Occipital lobe (tissue), 3 donors: ENCODE measurements at places on chromosomes 5 and 9.
A peak's percentile ranks its signal among the peaks of the same experiment; 100 is the strongest.

GRCh38 chr9:131668439-131669268 is 71.2 kb downstream of the RAPGEF1 start:
- no peak for DNase-seq

- no peak for DNase-seq
These were observed 45.9 kb upstream of the MTMR12 start for GRCh38 chr5:32358611-32359010.

GRCh38 chr5:107930092-107930491 is 259.4 kb upstream of the EFNA5 start:
- no peak for DNase-seq

- no peak for DNase-seq
These were observed 5.8 kb downstream of the USP20 start for GRCh38 chr9:129841071-129841470.

- no peak for DNase-seq
These were observed 48.4 kb downstream of the STX17 start for GRCh38 chr9:99954819-99955218.

DNA sequence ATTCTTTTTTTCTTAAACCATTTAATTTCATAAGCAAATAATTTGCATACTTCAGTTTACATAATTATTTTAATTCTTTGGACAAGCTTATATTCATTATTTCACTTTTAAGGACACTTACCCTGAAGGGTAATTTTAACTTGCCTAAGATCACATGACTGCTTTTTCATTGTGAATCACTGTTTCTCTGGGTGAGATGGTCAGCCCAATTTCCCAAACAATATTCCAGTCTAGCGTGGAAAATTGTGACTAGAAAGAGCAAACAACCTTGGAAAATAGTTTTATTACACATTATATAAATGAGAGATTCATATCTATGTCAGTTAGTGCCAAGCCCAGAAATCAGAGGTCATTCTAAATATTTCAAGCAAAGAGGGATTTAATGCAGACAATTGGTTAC is 21.4 kb upstream of the JAKMIP2 start:
- DNase-seq, result no peak

DNA sequence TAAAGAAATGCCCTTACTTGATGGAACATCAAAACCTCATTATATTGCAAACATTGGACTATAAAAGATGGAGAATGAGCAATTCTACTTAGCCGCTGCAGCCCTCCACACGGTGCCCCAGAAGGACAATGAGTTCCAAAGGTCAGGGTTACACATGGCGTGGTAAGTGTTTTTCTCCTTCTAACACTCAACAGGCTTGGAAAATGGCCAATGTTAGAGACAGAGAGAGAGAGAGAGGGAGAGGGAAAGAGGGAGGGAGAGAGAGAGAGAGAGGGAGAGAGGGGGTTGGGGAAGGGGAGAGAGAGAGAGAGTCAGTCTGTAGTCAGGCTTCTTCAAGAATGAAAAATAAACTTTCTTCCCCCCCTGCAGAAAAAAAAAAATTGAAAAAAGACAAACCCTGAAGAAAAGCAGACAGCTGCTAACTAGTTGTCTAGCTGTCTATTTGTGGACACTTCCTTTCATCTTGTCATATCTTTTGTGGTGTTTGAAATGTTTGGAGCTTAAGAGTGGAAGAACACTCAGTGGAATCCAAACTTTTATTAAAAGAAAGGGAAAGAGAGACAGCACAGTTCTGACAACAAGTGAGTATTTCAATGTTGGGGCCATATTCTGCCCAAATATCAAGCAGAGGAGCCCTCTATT is 324.8 kb downstream of the TMEM38B start:
- DNase-seq, result no peak

DNA sequence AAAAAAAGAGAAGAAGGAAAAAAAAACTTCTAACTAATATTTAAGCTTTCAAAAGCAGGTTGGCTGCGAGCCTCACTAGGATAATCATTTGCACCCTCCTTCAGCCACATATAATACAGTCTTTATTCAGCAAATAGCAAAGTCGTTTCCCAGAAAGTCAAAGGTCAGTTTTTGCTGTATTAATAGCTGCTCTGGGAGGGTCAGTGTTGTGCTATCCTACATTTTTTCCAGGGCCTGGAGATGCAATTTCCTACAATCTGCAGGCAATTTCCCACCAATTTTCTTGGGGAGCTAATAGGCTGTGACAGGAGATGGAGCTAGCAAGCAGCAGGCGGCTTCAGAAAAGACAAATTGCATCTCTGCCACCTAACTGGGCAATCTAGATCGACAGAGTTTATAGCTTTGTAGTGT is 136.8 kb downstream of the TLE1 start:
- DNase-seq, result no peak

DNA sequence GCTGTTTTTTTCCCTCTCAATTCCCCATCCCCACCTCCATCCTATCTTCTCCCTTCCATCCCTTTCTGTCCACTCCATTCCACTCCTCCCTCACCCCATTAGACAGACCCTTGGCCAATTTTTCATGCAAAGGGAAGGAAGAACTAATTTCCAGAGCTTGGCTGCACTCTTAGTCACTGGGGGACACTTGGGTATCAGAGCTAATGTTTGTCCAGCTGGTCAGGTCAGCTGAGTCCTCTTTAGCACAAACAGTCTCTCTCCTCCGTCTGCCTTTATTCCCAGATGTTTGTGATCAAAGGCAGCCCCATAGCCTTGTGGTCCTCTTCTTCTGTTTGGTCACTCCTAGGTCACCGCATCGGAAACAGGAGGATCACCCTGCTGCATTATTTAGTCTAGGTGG is 148.5 kb downstream of the NMUR2 start:
- DNase-seq, result no peak

GRCh38 chr9:102038006-102038405 is 299.6 kb upstream of the GRIN3A start:
- no peak for DNase-seq

- DNase-seq, result no peak
These were observed 10.4 kb downstream of the OTP start for GRCh38 chr5:77627869-77628674.

DNA sequence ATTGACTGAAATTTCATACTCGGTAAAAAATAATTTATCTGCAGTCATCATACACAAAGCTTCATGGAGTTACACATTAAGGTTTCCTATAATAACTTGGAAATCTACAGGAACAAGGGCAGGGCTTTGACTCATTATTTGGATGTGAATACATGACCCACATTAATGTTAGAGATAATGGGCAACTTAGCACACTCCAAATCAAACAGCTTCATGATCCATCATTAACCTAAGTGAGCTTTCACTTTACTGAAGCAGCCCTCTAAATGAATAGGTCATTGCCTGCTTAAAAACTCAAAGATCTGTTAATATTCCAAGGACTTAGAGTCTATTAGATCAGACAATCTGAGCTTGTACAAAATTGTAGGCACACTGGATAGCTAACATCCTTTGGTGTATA is 9.0 kb downstream of the CDH12 start:
- no peak for DNase-seq

- DNase-seq, result no peak
These were observed 101.7 kb downstream of the GNA14 start for GRCh38 chr9:77546376-77546950.

- no peak for DNase-seq
These were observed 370.6 kb upstream of the PIK3R1 start for GRCh38 chr5:67844924-67845323.

DNA sequence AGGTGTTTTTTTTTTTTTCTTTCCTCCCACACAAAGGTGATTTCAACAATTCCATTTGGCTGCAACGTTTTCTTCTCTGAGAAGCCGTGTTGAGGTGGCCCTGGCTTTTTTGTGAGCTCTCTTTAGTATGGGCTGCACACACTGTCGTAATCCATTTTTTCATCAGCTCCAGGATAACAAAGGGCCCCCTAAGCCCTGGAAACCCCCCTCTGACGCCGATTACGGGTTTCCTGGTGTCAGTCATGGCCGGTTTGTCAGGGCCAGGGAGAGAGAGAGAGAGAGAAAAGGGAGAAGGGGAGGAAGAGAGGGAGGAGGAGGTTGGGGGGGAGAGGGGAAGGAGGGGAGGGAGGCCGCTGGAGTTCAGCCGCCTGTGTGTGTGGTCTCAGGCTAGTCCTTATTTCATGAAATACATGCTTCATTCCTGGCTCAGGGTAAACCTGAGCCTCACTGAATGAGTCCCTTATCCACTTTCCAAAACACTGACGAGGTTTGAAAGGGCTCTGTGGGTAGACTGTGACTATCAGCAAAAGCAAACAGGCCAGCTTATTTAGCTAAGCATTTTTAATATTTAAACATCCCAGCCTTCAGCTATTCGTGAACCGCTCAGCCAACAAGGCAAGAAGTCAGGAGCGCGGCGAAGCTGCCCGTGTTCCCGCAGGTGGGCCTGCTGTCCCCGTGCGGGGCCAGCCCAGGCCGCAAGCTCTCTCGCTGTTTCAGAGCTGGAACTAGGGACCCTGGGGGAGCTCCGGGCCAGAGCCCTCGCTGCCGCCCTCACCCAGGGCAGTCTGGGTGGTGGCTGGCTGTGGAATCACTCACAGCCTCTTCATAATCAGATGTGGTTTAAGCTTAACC is 172.8 kb downstream of the ERCC6L2 start:
- no peak for DNase-seq

DNA sequence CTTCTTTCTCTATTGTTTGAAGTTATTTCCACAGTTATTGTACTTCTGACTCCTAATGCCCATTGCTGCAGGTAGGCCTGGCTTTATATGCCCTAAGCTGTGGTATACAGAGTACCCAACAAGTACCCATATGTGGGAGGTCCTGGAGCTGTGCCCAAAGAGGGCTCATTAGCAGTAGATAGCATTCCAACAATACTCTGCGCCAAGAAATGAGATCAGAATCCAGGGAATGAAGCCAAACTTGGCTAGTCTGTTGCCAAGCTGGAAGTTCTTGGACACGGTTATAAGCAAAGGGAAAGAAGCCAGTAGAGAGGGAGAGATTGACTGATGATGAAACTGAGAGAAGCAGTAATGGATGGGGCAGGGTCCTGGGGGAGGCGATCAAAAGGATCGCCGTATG is 29.7 kb upstream of the FAM169A start:
- peak; percentile 76 for DNase-seq

DNA sequence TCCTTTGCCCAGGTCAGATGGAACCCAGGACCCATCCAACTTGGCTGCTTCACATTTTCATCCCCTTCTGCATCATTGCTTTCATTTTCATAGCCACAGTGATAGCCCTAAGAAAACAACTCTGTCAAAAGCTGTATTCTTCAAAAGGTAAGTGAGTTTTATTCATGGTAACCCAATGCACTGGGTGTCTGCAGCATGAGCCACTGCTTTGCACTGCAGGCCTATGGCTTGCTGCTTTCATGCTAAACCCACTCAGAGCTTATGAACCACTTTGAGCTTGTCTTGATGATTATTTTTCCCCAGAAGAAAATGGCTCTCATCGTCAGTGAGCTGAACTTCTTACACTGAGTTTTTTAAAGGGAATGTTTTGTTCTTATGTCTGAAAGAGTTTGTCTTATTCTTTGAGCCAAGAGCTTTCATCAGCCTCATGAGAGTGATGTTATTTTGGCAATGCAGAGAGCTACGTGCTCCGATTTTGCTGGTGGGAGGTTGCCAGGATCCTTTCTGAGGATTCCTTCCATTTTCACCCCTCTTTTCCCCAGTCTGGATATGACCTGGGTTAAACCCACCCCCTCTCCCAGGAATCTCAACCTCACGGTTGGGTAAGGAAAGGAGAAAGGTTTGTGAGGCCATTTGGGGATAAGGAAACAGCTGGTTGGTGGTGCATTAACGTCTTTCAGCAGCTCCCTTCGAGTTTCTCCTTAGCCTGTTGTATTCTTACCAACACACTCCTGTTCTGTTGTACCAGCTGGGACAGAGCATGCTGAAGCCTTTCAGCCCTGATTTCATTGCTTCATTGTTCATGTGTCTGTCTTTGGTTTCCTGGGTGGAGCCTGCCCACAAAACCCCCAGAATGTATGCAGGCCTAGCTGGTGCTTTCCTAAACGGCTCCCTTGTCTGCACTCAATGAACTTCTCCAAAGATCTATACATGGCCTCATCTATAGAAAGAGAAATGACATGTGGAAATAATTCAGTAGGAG is 47.6 kb downstream of the PDCD1LG2 start:
- DNase-seq, result no peak

DNA sequence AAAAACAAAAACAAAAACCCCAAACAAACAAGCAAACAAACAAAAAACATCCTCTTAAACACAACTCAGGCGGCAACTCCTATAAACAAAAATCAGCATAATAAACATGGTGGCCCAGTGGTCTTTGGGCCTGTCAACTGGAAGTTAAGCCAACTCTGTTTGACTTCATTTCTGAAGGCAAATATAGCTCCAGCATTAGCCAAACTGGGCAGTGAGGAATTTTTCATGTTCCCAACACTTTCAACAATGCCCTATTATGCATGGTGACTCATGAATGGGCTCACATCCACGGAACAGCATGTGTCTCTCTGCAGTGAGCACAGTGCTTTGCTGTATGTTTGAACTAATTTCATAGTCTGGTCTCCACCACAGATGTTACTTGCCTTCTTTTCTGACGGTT is 143.9 kb upstream of the STC2 start:
- peak; percentile 87 for DNase-seq

GRCh38 chr9:136603216-136603615 is 57.4 kb upstream of the NOTCH1 start:
- DNase-seq, result no peak

- no peak for DNase-seq
These were observed 7.7 kb downstream of the PFN3 start for GRCh38 chr5:177392765-177393164.

DNA sequence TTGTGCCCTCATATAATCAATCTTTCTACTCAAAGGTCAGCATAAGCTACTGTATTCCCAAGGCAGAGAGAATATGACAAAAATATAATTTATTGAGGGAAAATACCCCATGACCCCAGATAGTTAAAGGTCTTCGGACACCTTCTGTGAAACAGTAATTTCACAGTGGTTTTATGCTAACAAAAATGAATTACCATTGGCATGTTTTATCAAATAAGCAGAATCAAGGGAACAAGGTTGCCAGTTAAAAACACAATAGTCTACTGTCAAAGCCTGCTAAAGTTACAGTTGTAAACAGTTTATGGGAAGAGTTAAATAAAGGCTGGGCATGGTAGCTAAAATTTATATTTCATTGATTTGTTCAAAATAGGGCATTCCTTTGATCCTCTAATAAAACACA is 154.3 kb downstream of the GIN1 start:
- no peak for DNase-seq

- DNase-seq, result no peak
These were observed 41.3 kb downstream of the ADAMTS6 start for GRCh38 chr5:65440456-65440855.

GRCh38 chr5:170393235-170393634 is 4.1 kb upstream of the KCNMB1 start:
- no peak for DNase-seq

GRCh38 chr5:142290577-142291299 is 34.1 kb downstream of the SPRY4 start:
- no peak for DNase-seq

- no peak for DNase-seq
These were observed 54.2 kb downstream of the WHRN start for GRCh38 chr9:114450833-114451706.

- DNase-seq, result no peak
These were observed 99.1 kb downstream of the ADAMTS6 start for GRCh38 chr5:65382582-65382981.

DNA sequence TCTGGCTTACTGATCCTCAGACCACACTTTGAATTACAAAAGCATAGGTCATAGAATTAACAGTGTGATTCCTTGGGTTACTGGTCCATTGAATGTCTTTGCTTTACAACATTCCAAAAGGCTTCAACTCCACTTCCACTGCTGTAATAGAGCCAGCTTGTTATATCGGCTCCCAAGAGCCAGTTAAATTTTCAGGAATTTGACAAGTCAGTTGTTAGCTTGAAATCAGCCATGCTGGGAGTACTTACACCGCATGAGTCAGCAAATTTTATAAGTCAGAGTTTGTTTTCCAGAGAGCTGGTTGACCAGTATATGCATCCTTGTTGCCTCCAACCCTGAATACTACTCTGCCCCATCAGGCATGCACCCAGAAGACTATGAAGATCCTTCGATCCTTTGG is 73.1 kb downstream of the FOXB2 start:
- DNase-seq, result no peak
